Neural crest cell (in vitro differentiated cells): ENCODE measurements at places on chromosomes 11 and 22. TPM values are rescaled to one million over a fixed set of nuclear protein-coding genes. Genes with fewer than 3 reads are reported as not detected.
A peak's percentile ranks its signal among the peaks of the same experiment; 100 is the strongest.

The OR56A1 gene
- 0.14 and 0.16 TPM in 2 replicates for total RNA-seq

The ENTHD1 gene
- total RNA-seq = not detected in 2 replicates

DNA sequence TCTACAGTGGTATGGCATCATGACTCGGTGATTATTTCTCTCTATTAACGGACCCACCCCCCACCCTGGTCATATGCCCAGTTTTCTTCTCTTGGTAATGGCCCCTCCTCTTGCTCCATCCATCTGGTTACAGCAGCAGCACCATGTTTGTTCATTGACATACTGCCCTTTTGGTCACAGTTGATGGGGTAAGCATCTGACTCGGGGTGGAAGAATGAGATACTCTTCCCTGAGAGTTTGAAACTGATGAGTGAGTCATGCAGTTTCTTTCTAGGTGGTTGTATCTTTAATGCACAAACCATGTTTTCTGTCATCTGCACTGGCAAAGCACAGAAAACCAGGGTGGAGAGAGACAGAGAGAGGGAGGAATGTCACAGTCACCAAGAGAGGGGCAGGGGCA lies 126.0 kb downstream of the SYN3 start:
- peaks cover 9% of the 10 kb centered on the region for H3K36me3 ChIP-seq
- DNase-seq = no peak
- H3K4me1 ChIP-seq = no peaks in the 10 kb centered on the region
- H3K4me3 ChIP-seq = no peak overlapping the region

The DGCR6 gene
- total RNA-seq = 4.8 and 4.9 TPM in 2 replicates

- DNase-seq = no peak
- no peaks in the 10 kb centered on the region for H3K36me3 ChIP-seq
- H3K4me1 ChIP-seq = no peaks in the 10 kb centered on the region
- peaks cover 30% of the 10 kb centered on the region for H3K27me3 ChIP-seq
These were observed 77.6 kb downstream of the ENTHD1 start for GRCh38 chr22:39815932-39816331.

DNA sequence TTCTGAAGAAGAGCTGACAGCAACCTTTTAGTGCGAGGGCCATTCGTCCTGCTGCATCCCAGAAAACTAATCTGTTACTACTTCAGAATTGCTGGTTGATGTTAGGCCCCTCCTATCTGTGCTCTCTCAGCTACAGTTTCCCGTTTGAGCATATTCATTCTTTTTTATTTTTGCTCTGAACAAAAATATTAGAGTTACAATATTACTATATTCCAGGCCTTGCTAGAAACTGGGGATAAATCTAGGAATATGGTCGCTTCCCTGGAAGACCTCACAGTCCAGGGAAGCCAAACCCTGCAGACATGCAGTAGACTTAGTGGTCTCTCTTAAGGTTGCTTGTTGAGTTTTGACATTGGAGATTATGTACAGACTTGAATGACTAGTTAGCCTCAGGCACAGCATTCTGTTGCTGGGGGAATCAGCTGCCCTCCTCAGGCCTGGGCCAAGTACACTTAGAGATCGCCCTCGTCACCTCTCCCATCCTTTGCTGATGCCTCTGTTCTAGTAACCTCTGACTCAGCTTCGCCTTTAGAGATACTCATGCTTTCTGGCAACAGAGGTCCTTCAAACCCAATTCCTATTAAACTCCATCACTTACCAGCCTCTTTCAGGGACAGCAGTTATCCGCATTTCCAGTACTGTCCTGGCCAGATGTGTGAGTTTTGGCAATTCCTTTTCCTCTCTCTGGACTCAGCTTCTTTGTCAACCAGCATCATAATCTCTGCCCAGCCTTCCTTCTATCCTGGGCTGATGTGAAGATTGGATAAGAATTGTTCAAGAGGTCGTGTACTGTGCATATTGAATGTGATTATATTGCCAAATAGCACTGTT lies 698 bp upstream of the ANAPC15 start:
- peaks cover 28% of the 10 kb centered on the region for H3K27me3 ChIP-seq
- H3K4me1 ChIP-seq = peaks cover 28% of the 10 kb centered on the region
- H3K27ac ChIP-seq = peak overlapping the region; percentile 99
- H3K4me3 ChIP-seq = peak overlapping the region; percentile 96
- no peak for DNase-seq
